SJSA1 (cell line): ENCODE measurements at places on chromosomes 7 and 10. TPM values are rescaled to one million over a fixed set of nuclear protein-coding genes. Genes with fewer than 3 reads are reported as not detected.
A peak's percentile ranks its signal among the peaks of the same experiment; 100 is the strongest.

- no peaks in the 10 kb centered on the region for H3K27me3 ChIP-seq
- peaks cover 14% of the 10 kb centered on the region; the same call in 1 of the 2 replicates for H3K36me3 ChIP-seq
- peak overlapping the region; percentile 94 for H3K27ac ChIP-seq
- peaks cover 87% of the 10 kb centered on the region for H3K4me1 ChIP-seq
- peak; percentile 99 for DNase-seq
- H3K4me3 ChIP-seq, result no peak overlapping the region
Measured at GRCh38 chr10:71766717-71767419, 6.5 kb downstream of the VSIR start.

DNA sequence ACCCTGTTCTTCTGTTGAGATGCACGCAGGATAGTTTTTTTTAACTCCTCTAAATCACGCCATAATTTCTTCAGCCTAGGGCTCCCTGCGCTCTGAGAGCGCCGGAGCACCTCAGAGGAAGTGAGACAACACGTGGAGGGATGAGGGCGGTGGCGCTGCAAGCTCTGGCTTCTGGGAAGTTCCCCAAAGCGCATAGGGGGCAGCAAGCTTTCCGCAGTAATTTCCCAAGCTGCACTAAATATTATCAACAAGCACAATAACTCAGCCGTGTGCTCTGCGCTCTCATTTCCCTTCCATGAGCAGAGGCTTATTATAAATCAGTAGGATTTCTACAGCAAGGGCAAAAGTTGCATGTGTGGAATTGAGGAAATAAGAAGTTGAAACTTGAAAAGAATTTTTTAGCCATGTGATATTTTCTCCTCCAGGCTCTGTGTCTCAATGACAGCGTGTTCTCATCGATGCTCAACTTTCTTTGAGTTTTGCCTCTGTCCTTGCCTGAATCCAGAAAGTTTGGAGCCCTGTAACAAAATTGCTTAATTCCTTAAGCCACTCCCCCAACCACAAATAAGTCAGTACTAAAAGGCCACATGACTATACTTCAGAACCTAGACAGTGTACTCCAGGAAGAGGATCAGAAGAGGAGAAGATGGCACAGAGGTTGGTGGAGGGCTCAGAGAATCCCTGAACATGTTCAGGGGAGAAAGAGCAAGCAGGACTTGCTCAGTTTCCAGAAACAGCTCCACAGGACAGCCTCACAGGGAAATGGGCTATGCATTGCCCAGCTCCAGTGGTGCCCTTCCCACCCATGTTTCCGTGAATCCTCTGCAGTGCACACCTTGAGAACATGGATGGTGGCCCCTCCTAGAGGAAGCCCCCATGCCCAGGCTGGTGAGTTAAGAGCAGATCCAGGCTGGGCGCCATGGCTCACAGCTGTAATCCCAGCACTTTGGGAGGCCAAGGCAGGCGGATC is 221.5 kb upstream of the GHITM start:
- no peak overlapping the region for H3K27ac ChIP-seq
- no peak overlapping the region for H3K4me3 ChIP-seq
- H3K36me3 ChIP-seq, result no peaks in the 10 kb centered on the region
- H3K4me1 ChIP-seq, result no peaks in the 10 kb centered on the region
- no peak for DNase-seq

GRCh38 chr10:125995726-125996304 is 99.5 kb downstream of the FANK1 start:
- no peak overlapping the region for H3K27ac ChIP-seq
- no peaks in the 10 kb centered on the region for H3K36me3 ChIP-seq
- H3K27me3 ChIP-seq, result no peaks in the 10 kb centered on the region
- H3K4me1 ChIP-seq, result no peaks in the 10 kb centered on the region
- no peak overlapping the region for H3K4me3 ChIP-seq
- DNase-seq, result no peak

DNA sequence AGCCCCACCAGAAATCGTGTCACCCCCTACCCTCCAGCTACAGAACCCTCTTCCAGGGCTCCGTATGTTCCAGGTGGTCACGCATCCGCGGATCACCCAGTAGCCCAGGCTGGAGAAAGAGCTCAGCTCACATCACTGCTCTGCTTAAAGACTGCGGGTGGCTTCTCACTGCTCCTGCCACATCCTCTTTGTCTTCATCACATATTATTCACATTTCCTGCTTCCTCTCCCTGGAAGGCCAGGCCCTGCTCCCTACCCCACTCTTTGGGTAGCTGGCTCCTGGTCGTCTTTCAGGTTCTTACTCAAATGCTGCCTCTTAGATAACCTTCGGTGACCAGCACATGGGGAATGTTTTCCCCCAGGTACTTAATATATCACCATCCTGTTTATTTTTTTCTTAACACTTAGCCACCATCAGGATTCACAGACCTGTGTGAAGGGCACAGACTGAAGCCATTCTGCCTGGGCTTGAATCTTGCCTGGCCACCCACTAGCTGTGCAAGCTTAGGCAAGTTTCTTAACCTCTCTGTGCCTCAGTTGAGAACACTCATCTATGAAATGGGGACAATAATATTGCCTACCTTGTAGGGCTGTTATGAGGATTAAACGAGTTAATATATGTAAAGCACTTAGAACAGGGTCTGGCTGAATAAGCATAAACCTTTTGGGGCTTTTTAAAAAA is 307.8 kb downstream of the PRPF18 start:
- DNase-seq, result peak; percentile 14
- no peak overlapping the region for H3K27ac ChIP-seq
- H3K27me3 ChIP-seq, result 0 out of 2 replicates have a peak, but pooled peaks cover 2% of the 10 kb centered on the region

DKK1 gene
- total RNA-seq, result 29.7 and 46.2 TPM in 2 replicates

CALN1 gene
- not detected in 2 replicates for total RNA-seq
